Activated T-cell treated with anti-CD3 and anti-CD28 coated beads, Interleukin-2, amount 50 U/mL, for 1 hour (primary cell): ENCODE measurements at places on chromosomes 13 and 19.

- DNase-seq: no peak
Measured at GRCh38 chr19:16315825-16316505, 8.7 kb upstream of the KLF2 start.

DNA sequence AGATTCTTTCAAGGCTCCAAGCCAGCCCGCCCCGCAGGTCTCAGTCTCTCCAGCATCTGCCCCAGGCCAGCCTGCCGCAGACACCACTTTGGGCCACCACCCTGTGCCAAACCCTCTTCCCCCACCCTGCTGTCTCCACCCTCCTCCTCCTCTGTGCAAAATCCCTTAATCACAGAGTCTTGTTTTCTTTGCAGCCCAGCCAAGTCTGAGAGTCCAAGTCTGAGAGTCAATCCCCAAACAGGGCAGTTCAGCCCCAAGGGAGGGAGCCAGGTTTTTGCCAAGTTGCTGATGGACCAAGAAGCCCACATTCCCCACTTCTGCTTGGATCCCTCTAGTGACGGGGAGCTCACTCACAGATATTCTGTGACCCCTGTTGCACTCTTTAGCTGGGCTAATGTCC lies 3.1 kb downstream of the ADAMTS10 start:
- DNase-seq: no peak

GRCh38 chr13:96000069-96000468 lies 53.1 kb downstream of the UGGT2 start:
- no peak for DNase-seq

DNA sequence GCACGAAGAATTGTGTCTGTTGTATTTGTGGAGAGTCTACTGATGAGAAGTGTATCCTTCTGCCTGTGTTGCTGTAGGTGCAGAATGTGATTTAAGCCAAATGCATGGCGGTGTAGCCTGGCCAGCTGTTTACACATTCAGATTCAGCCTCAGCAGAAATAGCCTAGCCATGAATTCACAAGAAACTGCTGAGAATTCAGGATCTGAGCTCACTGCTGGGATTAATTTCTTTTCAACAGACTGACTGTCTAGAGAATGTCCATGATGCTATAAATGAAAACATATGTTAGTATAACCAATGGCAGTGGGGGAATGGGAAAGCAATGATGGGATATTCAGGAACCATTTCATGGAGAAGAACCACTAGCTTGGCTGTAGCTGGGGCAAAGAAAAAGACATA lies 77.4 kb upstream of the RNF113B start:
- no peak for DNase-seq

- DNase-seq: no peak
Measured at GRCh38 chr13:69683921-69684686, 423.5 kb upstream of the ATXN8OS start.

GRCh38 chr19:49271080-49271753 lies 53.8 kb downstream of the SLC6A16 start:
- DNase-seq: no peak

DNA sequence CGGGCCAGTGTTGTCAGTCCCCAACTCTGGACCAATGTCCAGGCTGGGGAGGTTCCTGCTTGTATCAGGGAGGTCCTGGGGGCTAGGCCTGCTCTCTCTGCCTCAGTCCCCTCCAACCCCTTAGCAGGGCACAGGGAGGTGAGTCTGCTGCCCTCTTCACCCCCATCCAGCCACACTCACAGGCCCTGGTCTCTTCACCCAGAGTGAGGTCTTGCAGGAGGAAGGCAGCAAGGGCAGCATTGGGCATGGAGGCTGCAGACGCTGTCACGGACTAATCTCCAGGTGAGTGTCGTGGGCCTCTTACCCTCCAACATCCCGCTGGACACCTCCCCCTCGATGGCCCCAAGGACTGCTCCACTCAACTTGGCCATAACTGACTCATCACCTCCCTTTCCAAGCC lies 11.9 kb upstream of the SIGLEC11 start:
- DNase-seq: no peak

- DNase-seq: peak; percentile 75
Measured at GRCh38 chr19:43470288-43470687, 4.9 kb upstream of the LYPD3 start.

- DNase-seq: peak; percentile 94
Measured at GRCh38 chr19:58513694-58514563, 2.1 kb upstream of the SLC27A5 start.

DNA sequence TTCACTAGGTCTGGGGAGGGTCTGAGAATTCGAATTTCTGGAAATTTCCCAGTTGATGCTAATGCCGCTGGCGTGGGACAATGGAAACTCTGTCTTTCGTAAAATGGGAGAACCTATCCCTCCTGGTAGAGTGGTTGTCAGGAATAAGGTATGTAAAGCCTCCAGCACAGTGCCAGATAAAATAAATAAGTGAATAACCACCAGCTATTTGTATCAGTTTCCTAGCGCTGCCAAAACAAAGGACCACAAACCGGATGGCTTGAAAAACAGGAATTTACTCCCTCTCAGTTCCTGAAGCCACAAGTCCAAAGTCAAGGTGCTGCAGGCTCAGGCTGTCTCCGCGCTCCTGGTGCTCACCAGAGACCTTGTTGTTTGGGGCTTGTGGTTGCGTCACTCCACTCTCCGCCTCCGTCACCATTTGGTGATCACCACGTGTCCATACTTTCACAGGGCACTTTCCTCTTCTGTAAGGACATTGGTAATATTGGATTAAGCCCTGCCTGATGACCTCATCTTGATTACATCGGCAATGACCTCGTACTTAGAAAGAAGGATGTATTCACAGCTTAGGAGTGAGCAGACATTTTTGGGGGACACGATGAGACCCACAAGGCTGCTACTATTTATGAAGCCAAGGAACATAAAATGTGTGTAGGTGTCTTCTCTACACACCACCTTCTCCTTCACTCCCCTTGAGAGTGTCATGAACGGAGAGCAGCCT lies 428.5 kb downstream of the IRS2 start:
- DNase-seq: no peak

- DNase-seq: no peak
Measured at GRCh38 chr13:91313103-91313502, 34.4 kb upstream of the MIR17HG start.

GRCh38 chr19:18437491-18438330 lies at the start of gene ISYNA1:
Gene ISYNA1 (minus strand): TSS chr19:18438133. CDS start chr19:18437979, 154 bp downstream.
- DNase-seq: peak; percentile 70

DNA sequence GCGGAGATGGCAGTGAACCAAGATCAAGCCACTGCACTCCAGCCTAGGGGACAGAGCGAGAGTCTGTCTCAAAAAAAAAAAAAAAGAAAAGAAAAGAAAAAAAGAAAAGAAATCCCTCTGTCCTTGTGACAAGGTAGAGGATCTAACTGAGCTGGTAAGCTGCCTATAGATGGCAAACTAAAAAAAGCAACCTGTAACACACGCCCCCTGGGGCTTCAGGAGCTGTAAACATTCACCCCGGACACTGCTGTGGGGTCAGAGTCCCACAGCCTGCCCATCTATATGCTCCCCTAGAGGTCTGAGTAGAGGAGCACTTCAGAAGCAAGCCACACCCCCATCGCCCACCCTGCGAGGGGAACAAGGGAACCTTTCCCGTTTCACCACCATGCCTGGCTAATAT lies 4.3 kb upstream of the PGPEP1 start:
- DNase-seq: no peak

DNA sequence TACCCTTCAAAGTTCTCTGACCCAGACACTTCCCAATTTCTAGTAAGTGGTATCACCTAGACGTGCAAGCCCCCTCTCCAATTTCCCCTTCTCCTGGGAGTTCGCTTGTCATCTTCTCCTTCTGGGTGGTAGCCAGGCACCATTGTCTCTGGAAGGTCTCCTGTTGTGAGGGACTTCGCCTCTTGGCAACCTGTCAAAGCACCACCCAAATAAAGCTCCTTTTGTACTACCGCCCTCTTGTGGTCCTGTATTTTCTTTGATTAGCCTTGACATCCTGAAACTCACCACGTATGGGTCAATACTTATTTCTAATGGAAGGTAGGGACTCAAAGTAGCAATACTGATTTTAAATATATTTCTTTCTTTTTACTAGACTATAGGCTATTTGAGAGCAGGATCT lies 8.2 kb downstream of the GPC5 start:
- DNase-seq: no peak

- no peak for DNase-seq
Measured at GRCh38 chr19:36128392-36128736, 11.5 kb upstream of the CAPNS1 start.

DNA sequence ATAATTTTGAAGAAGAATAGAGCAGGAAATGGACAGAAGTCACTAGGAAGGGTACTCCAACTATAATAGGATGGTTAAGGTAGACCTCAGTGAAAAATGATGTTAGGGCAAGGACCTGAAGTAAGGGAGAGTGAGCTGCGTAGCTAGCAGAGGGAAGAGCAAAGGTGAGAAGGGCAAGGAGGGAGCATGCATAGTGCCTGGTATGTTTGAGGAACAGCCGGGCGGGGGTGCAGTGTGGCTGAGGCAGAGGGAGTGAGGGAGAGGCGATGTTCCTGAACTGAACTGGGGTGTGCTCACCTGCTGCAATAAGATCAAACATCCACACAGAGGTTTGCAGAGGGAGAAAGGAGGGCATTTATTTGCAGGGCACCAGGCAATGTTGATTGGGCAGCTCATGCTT lies 110.4 kb downstream of the DNAJC15 start:
- no peak for DNase-seq
